Fibroblast of gingiva (primary cell): ENCODE measurements at places on chromosomes 5 and 9.

DNA sequence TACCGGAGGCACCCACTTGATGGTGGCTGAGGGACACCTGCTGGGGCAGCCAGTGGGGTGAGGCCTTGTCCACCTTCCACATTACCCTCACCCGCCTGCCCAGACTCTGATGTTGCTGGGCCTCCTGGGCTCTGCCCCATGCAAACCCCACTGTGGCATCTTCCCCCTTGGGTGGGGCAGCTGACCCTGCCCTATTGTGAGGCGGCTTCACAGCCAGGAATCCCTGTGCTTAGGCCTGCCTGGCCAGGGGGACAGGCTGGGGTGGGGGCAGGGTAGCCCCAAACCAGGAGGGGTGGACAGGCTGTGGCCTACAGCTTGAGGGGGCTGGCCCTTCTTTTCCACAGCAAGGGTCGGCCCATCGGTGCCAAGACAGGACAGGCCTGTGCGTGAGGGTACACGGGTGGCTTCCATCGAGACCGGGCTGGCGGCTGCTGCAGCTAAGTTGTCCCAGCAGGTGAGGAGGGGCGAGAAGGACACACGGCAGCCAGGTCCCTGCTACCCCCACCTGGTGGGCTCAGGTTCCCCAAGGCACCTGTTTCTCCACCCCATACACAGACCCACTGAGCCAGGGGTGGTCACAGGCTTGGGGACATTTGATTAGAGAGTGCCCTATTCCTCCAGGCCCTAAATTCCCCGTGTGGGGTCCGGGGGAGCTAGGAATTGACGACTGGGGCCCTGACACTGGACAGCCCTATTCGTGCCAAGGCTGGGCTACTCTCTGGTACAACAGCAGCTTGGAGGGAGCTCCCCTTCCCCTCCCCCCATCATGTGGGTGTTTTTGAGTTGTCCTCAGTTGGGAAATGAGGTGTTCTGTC is 99.2 kb downstream of the PHF2 start:
- no peak for DNase-seq

GRCh38 chr9:2740616-2741015 is 23.3 kb downstream of the KCNV2 start:
- DNase-seq: no peak

DNA sequence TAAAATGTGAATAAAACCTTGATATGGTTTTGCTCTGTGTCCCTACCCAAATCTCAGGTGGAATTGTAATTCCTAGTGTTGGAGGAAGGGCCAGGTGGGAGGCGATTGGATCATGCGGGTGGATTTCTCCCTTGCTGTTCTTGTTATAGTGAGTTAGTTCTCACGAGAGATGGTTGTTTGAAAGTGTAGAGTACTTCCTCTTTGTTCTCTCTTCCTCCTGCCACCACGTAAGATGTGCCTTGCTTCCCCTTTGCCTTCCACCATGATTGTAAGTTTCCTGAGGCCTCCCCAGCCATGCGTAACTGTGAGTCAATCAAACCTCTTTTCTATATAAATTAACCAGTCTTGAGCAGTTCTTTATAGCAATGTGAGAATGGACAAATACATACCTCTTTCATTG is 34.9 kb downstream of the TARS1 start:
- no peak for DNase-seq

DNA sequence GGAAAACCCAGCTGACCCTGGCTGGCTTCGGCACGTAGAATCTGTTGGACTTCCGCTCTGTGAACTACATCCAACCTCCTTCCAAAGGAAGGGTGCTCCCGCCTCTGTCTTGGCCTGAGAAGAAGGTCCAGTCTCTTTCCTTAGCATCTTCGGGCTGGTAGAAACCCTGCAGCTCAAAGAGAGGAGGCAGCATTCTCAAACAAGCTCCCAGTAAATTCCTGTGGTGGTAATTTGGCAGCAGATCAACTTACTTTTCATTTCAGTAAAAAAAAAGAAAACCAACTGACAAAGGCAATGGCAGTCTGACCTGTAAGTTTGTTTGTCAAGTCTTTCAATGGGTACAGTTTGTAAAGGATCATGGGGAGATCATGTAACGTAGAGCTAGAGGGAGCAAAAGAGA is 176.7 kb downstream of the MED10 start:
- no peak for DNase-seq

GRCh38 chr5:143541943-143542797 is 138.7 kb upstream of the NR3C1 start:
- no peak for DNase-seq

GRCh38 chr5:172648013-172648381 is 6.9 kb downstream of the NEURL1B start:
- no peak for DNase-seq
